ENCODE measurements at places on chromosomes 6 and 20.
A peak's percentile ranks its signal among the peaks of the same experiment; 100 is the strongest.

- peak overlapping the region; percentile 88 for H3K4me3 ChIP-seq
- H3K27ac ChIP-seq, result peak overlapping the region; percentile 90
- DNase-seq, result no peak
Measured at GRCh38 chr6:25280344-25281074, 1.3 kb downstream of the CARMIL1 start.

GRCh38 chr6:62652692-62653328, 366.8 kb upstream of the KHDRBS2 start:
- no peak overlapping the region for H3K27ac ChIP-seq
- H3K4me1 ChIP-seq, result no peaks in the 10 kb centered on the region
- no peaks in the 10 kb centered on the region for H3K27me3 ChIP-seq
- no peak overlapping the region for H3K4me3 ChIP-seq
- H3K36me3 ChIP-seq, result no peaks in the 10 kb centered on the region
- DNase-seq, result no peak

DNA sequence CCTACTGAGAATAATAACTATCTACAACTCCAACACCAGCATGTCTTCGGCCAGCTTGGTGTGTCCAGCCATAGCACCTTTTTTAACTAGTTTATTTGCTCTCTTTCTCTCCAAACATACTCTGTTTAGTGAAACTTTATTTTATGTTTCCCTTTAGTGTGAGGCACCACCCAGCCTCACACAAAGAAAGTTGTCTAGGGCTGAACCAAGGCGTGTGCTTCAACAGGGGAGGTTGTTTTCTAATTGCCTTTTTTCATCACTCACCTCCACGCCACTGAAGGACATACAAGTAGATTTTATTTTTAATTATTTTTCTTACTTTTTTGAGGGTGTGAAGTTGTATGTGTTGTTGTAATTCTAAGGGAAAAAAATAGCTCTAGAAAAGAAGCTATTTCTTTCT, 125.6 kb upstream of the MARCKS start:
- no peak for DNase-seq
- H3K4me1 ChIP-seq, result no peaks in the 10 kb centered on the region
- no peaks in the 10 kb centered on the region for H3K27me3 ChIP-seq
- no peak overlapping the region for H3K27ac ChIP-seq
- no peak overlapping the region for H3K4me3 ChIP-seq

DNA sequence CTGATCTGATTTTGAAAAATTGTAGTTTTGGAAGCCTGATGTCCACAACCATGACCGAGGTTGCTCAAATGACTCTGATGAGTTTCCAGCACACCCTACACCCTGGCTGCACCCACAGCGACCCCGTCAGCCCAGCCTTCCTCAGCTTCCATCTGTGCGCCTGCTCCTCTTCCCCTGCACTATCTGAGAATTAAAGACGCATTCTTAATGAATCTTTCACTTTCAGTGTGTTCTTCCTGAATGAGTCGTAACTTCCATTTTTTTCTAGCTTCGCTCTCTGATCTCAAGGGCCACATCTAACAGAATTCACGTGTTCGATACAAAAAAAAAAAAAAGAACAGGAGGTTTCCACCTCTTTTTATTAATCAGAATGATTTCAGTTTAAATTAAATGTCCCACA, 21.3 kb upstream of the RREB1 start:
- H3K27ac ChIP-seq, result peak overlapping the region; percentile 62
- peaks cover 22% of the 10 kb centered on the region for H3K4me1 ChIP-seq
- no peak for DNase-seq
- no peaks in the 10 kb centered on the region for H3K27me3 ChIP-seq
- peak overlapping the region; percentile 30 for H3K4me3 ChIP-seq

- DNase-seq, result no peak
- peak overlapping the region; percentile 88 for H3K27ac ChIP-seq
- no peak overlapping the region for H3K4me3 ChIP-seq
- no peaks in the 10 kb centered on the region for H3K36me3 ChIP-seq
- peaks cover 33% of the 10 kb centered on the region for H3K4me1 ChIP-seq
- no peaks in the 10 kb centered on the region for H3K27me3 ChIP-seq
Measured at GRCh38 chr6:158854214-158855101, 35.3 kb upstream of the EZR start.

- H3K4me3 ChIP-seq, result no peak overlapping the region
- H3K36me3 ChIP-seq, result peaks cover 100% of the 10 kb centered on the region
- no peak for DNase-seq
- no peak overlapping the region for H3K27ac ChIP-seq
Measured at GRCh38 chr20:35039146-35039545, 53.5 kb downstream of the TRPC4AP start.

GRCh38 chr6:42355416-42355815, 96.3 kb downstream of the TRERF1 start:
- no peaks in the 10 kb centered on the region for H3K27me3 ChIP-seq
- H3K27ac ChIP-seq, result no peak overlapping the region
- peaks cover 10% of the 10 kb centered on the region for H3K4me1 ChIP-seq
- H3K4me3 ChIP-seq, result no peak overlapping the region
- no peaks in the 10 kb centered on the region for H3K36me3 ChIP-seq
- no peak for DNase-seq

DNA sequence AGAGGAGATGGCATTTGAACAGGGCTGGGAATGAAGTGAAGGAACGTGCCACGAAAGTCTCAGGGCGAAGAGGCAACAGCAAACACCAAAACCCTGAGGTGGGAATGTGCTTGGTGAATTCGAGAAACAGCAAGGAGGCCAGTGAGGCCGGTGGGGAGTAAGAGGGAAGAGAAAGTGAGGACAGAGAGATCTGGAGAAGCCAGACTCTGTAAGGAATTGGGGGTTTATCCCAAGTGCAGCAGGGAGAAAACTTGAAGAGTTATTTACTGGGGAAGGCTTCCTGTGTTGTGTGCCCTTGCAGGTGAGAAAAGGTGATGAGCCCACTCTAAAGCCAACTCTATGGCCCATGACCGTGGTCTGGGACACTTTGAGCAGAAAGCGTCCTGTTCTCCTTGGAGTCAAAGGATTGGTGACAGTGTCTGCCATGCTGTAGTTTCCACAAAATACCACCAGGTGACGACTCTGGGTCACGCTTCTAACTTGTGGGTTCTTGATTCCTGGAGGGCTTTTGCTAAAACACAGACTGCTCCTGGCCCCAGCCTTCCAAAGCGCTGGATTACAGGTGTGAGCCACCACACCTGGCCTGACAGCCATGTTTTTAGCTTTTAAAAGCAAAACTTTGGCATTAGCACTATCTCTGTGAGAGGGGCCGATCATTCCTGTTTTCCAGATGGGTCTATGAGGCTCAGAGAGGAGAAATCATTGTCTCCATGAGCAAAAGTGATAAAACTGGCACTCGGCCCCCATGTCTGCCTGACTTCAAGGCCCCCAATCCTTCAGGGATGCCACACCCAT, 18.0 kb upstream of the CSNK2A1 start:
- H3K4me3 ChIP-seq, result no peak overlapping the region
- no peaks in the 10 kb centered on the region for H3K36me3 ChIP-seq
- H3K27ac ChIP-seq, result no peak overlapping the region
